ENCODE measurements at places on chromosomes 13 and 19.

- DNase-seq = no peak
These were observed 389.3 kb downstream of the DACH1 start for GRCh38 chr13:71477735-71478134.

DNA sequence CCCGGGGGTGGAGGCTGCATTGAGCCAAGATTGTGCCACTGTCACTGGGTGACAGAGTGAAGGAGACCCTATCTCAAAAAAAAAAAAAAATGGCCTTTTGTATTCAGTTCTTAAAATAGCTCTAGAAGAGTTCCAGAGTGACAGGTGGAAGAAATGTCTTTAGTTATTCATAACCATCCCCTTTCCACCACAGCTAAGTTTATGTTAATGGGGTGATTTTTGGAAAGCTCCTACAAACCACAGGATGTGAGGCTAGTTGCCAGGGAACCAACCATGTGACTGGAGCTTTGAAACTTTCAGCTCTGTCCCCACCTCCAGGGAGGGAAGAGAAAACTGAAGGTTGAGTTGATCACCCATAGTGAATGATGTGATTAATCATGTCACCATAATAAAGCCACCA is 6.9 kb downstream of the ZNF490 start:
- DNase-seq = no peak

GRCh38 chr19:49017666-49018351 is 918 bp upstream of the LHB start:
- DNase-seq = no peak

DNA sequence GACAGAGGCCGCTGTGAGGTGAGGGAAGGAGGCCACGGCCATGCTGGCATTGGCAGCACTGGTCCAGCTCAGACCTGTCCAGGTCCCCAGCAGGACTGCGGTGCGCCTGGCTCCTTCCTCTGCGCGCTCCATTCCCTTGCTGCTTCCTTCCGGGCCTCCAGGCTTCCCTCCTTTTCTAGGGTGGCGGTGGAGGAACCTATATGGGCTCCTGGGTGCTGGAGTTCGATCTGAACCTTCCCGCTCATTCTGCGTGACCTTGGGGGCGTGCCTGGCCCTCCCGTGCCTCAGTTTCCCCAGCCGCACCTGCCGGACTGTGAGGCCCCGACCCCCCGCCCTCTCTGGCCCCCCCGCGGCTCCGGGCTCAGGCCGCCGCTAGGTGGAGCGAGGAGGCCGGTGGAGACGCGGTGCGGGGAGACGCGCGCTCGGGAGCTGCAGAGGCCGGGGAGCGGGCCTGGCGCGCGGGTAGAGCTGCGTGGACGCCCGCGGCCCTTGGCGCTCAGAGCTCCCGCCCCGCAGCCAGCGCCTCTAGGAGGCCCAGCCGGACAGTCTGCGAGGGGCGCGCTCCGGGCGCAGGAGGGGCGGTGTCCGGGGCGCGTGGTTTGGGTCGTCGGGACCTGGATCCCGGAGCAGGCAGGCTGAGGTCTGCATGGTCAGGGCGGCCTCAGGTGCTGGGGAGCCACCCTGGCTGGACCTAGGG is 29.9 kb downstream of the EFNA2 start:
- DNase-seq = no peak

DNA sequence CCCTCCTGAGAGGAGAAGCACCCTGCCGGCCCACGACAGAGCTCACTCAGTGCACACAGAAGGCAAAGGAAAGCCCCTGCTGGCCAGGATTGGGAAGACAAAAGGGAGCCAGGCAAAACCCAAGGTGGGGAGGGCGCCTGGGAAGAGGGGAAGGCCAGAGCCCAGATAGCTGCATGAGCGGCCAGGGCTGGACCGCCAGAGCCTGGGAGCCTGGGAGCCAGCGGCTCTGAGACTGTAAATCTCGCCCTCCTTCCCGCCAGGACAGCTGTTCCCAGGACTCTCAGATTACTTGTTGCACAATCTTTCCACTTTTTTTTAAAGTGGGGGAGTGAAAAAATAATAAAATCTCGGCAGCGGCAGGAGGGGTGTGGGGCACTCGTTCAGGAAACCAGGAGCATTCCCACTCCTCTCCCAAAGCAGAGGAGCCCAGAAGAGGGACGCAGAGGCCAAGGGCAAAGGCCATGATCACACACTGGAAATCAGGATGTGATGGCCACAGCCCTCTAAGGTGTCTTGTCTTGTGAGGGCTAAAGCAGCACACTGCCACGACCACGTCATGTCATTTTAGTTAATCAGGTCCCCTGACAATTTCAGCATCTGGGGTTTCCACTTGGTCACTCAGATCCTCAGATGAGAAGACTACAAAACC is 19.6 kb upstream of the EPHX3 start:
- peak; percentile 95 for DNase-seq

All from skeletal muscle cell (primary cell).